Colonic mucosa (tissue), 4 donors: ENCODE measurements at places on chromosomes 7 and 10. TPM values are rescaled to one million over a fixed set of nuclear protein-coding genes. Genes with fewer than 3 reads are reported as not detected.

- no peaks in the 10 kb centered on the region for H3K27me3 ChIP-seq
- no peak for DNase-seq
- H3K4me1 ChIP-seq, result no peaks in the 10 kb centered on the region
- H3K36me3 ChIP-seq, result no peaks in the 10 kb centered on the region
- H3K4me3 ChIP-seq, result no peak overlapping the region
Measured at GRCh38 chr7:102974366-102975236, 61.8 kb downstream of the LRRC17 start.

DNA sequence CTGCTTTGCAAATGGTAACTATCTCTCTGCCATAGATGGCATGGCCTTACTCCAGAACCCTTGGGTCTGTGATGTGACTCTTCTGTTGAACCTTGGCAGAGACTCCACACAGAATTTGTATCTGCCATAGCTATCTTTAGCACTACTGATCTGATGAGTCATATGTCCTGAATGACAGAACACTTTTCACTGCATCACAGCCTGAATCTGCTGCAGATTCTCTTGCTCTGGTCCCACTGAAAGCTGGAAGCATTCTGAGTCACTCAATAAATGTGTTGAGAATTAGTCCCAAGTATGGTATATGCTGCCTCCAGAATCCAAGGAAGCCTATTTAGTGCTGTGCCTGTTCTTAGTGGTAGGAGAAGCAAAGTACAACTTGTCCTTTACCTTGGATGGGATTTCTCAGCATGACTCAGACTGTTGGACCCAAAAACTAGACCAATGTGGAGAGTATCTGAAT, 39.5 kb upstream of the ANKRD1 start:
- H3K27me3 ChIP-seq, result no peaks in the 10 kb centered on the region
- no peak for DNase-seq
- H3K4me3 ChIP-seq, result no peak overlapping the region
- no peak overlapping the region for H3K27ac ChIP-seq
- H3K36me3 ChIP-seq, result no peaks in the 10 kb centered on the region

DNA sequence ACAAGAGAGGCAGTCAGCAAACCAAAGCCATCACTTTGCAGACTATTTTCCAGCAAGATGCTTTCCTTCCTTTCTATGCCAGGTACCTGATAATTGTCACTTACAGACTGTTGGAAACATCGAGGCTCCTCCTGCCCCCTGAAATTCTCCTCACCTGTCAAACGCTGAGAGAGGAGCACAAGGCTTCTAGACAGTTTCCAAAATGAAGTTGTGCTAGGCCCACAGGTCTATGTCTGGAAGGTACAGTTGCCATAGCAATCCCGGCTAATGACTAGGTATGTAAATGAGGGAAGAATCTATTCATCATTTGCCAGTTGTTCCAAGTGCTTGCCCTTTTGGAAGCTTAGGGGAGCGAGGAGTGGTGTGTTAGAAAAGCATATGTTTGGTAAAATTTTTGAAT, 334.4 kb downstream of the CALN1 start:
- DNase-seq, result no peak
- H3K4me1 ChIP-seq, result no peaks in the 10 kb centered on the region
- no peak overlapping the region for H3K27ac ChIP-seq
- no peaks in the 10 kb centered on the region for H3K36me3 ChIP-seq
- no peak overlapping the region for H3K4me3 ChIP-seq
- H3K27me3 ChIP-seq, result no peaks in the 10 kb centered on the region

HYAL4 gene
- not detected for total RNA-seq

GRCh38 chr10:101140084-101140949, 9.2 kb downstream of the TLX1 start:
- DNase-seq, result no peak
- H3K4me3 ChIP-seq, result no peak overlapping the region
- no peaks in the 10 kb centered on the region for H3K4me1 ChIP-seq
- peaks cover 94% of the 10 kb centered on the region for H3K27me3 ChIP-seq
- H3K27ac ChIP-seq, result no peak overlapping the region
- no peaks in the 10 kb centered on the region for H3K36me3 ChIP-seq

- no peaks in the 10 kb centered on the region for H3K36me3 ChIP-seq
- H3K27me3 ChIP-seq, result no peaks in the 10 kb centered on the region
- no peak overlapping the region for H3K27ac ChIP-seq
- peaks cover 10% of the 10 kb centered on the region for H3K4me1 ChIP-seq
Measured at GRCh38 chr10:118742032-118742431, 12.7 kb downstream of the CACUL1 start.

- H3K27me3 ChIP-seq, result no peaks in the 10 kb centered on the region
- no peak overlapping the region for H3K4me3 ChIP-seq
- no peak for DNase-seq
- no peaks in the 10 kb centered on the region for H3K36me3 ChIP-seq
Measured at GRCh38 chr10:29386342-29386999, 97.6 kb downstream of the LYZL1 start.

DNA sequence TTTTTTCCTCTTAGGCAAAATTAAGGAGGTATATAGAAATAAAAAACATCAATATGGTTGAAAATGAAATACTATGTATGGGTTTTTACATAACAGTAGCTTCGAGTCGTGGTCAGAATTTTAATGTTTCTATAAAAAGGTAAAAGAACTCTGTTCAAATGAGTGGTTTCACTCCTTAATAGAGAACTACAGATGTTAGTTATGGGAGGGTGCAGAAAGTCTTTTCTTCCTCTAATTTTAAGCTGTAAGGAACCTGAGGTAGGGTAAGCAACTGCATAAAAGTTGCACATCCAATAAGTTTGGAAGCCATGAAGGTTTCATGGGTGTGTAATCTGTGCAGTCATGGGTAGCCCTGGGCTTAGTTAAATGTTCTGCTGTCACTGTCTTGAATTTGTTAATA, 141.3 kb downstream of the SUGCT start:
- H3K4me3 ChIP-seq, result no peak overlapping the region
- no peaks in the 10 kb centered on the region for H3K4me1 ChIP-seq
- H3K27ac ChIP-seq, result no peak overlapping the region
- no peak for DNase-seq

GRCh38 chr7:132865366-132866143, 216.3 kb downstream of the CHCHD3 start:
- H3K4me3 ChIP-seq, result no peak overlapping the region
- DNase-seq, result no peak
- no peaks in the 10 kb centered on the region for H3K27me3 ChIP-seq
- H3K36me3 ChIP-seq, result no peaks in the 10 kb centered on the region
- no peak overlapping the region for H3K27ac ChIP-seq

ACTR3C gene
- 29.6 TPM for total RNA-seq

GRCh38 chr10:89427629-89428028, 13.3 kb downstream of the IFIT5 start:
- no peaks in the 10 kb centered on the region for H3K4me1 ChIP-seq
- H3K27ac ChIP-seq, result no peak overlapping the region
- DNase-seq, result no peak
- no peak overlapping the region for H3K4me3 ChIP-seq
- H3K36me3 ChIP-seq, result no peaks in the 10 kb centered on the region
